Kidney glomerular epithelial cell (primary cell): ENCODE measurements at places on chromosomes 11 and 22.

DNA sequence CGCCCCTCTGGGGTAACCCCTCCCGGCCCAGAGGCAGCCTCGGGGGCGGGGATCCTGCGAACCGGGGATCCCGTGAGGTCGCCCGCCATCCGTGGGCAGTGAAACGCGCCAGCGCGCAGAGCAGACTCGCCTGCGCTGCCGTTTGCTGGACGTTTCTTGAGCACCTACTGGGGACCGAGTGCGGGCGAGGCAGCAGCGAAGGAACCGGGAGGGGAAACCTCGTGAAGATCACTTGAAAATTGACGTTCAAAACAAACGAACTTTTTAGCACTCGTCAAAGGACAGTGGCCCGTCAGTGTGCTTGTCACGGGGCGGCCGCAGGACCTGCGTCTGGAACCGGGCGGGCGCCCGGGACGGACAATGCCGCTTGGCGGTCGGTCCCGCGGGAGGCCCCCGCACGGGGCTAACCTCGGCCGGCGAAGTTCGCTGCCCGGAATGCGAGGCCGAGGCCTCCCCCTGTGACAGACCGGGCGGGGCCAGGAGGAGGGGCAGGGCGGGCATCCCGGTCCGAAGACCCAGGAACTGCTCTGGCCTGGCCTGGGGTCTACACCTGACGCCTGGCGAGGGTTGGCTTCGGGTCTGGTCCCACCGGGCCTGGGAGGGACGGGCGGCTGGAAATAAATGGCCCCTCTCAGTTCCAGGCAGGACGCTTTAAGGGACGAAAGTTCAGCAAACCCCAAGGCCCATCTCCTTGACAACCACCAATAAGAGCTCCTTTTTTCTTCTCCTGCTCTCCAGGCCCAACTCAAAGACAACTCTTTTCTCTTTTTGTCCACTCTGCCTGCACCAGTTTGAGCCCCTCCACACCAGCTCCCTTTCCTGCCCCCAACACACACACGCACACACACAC lies 723 bp upstream of the SCUBE1 start:
- no peak for DNase-seq

DNA sequence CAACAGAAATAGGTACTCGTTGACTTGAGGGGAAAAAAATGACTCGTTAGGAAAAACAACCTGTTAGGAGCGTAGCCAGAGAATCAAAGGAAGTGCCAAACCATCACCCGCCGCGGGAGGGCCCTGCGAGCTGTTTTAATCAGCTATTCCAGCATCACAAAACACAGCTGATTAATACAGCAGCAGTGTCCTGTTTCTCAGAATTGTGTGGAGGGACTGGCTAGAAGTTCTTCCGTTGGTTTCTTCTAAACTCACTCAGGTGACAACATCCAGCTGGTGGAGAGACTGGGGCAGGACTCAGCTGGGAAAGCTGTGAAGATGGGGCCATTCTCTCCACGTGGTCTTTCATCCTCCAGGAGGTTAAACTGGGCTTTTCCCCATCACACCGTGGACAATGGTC lies 28.0 kb downstream of the HSPA8 start:
- peak; percentile 28 for DNase-seq

DNA sequence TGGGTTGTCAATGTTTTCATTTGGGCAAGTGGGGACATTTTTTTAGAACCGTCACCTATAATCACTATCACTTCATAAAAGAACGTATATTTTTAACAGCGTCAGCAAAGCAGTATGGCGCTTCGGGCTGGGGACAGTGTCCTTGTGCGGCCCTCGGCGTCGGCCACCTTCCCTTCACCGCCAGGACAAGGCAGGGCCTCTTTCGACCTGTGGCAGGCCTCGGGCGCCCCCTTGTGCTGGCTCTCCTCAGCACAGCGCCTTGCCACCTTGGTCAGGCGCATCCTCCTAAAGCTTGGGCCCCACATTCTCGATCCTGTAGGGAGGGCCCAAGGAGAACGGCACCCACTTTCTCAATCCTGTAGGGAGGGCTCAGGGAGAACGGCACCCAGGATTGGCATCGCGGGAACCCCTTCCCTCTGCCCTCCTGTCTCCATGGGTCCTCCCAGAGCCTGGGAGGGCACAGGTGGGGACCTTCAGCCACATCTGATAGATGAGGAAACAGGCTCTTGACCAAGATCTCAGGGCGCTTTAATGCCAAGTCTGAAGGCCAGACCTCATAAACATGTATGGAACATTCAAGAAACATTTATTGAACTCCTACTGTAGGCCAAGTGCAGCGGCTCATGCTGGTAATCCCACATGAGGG lies 11.5 kb upstream of the FADD start:
- DNase-seq: peak; percentile 26

DNA sequence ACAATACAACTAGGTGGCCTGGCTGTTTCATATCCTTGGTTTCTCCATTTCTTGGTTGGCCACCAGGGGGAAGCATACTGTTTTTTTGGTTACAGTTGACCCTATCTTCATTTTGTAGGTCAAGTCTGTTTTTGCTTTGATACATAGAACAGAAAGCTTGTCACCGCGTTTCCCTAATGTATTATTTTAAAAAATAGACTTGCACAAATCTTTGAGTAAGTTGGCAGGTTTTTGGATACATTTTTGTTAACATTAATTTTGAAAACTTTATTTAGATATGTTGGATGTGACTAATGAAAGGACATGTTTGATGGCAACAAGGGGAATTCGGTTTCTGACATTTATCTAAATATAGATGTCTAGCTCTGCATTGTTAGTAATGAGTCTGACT lies 3.0 kb downstream of the NCR3LG1 start:
- peak; percentile 39 for DNase-seq

DNA sequence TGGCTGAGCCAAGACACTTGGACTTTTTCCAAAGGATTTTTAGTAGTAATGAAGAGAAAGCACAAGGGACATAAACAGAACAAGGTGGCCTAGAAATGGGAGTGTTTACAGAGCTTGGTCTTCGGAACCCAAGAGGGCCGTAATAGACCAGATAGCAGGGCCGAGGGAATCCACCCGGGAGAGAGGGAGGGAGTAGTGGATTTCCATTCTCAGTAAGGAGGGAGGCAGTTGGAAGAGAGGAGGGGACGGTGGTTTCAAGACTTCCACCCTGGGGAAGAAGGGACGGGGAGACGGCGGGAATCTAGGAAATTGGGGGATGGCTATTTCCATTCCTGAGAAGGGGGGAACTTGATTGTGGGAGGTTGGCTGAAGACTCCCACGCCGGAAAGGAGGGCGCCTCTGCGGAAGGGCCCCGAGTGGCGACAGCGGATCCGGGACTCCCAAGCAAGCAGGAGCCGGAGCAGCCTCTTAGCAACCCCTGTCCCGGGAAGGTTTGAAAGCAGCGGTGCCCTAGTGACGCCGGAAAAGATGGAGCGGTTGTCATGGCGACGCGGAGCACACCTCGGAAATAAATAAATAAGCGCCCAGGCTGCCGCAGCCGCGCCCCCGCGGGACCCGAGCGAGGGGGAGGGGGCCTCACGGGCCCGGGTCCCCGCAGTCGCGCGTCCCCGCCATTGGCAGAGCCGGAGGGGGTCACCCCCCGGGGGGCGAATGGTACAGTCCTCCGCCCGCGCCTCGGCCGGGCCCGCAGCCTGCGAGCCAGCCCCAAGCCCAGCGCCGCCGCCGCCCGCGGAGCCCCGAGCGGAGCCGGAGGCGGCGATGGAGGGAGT lies 31.6 kb downstream of the EIF3F start:
- DNase-seq: peak; percentile 56

DNA sequence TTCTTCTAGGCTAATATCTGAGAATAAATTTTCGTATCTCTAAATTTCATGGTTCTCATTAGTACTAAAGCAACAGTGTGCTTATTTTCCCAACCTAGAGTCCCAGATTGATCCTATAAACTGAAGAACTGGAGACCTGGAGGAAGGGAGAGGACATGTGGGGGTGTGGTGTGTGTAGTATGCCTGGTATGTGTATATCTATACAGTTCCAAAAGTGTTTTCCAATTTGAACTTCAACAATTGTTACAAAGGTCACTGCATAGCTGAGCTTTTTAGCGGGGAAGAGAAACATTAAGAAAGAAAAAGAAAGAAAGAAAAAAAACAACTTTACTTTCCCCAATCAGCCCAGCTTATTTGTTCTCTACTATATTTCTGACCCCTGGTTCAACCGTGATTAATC lies 152.1 kb downstream of the SOX6 start:
- DNase-seq: no peak

DNA sequence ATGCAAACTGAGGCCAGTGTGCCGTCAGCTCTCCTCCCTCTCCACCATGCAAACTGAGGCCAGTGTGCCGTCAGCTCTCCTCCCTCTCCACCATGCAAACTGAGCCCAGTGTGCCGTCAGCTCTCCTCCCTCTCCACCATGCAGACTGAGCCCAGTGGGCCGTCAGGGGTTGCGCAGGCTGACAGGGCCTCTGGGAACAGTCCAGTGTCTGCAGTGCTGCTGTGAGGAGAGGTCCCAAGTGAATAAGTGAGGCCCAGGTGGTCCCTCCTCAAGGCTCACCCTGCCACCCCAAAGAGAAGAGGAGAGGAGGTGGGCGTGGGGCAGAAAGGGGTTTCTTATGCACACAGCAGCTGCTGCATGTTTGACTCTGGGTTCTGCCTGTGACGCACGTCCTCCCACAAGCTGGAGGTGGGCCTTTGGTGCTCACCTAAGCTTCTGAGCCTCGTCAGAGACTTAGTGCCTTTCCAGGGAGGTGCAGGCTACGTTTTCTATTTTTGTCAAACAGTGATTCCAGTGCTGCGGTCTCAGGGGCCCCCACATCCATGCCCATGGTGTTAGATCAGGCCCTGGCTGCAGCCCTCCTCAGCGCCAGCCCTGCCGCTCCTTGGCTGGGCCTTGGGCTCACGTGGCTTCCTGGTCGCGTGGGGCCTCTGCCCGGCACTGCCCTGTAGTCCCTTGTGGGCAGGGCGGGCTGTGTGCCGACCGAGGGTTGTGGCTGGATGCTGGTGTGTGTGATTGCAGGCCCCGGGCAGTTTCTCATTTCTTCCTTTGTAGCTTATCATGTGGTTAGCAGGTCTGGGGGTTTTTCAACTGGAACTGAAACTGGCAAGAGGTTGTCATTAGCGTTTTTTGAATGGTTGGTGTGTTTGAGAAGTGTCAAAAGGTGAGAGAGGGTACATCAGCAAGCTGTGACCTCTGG lies 7.1 kb downstream of the TPCN2 start:
- no peak for DNase-seq

GRCh38 chr22:26435327-26436093 lies 6.5 kb downstream of the ASPHD2 start:
- no peak for DNase-seq

DNA sequence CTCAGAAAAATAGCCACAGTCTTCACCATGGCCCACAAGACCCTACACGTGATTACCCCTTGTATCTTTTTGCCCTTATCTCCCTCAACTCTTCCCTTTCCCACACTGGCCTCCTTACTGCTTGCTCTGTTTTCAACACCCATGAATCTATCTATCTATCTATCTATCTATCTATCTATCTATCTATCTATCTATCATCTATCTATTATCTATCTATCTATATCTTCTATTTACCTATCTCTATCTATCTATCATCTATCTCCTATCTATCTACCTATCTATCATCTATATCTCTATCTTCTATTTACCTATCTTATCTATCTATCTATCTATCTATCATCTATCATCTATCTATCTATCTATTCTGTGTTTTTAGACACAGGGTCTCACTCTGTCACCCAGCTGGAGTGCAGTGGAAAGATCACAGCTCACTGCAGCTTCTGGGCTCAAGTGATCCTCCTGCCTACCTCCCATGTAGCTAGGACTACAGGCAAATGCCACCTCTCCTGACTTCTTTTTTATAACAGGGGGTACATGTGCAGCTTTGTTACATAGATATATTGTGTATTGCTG lies 54.2 kb downstream of the CNTF start:
- no peak for DNase-seq

DNA sequence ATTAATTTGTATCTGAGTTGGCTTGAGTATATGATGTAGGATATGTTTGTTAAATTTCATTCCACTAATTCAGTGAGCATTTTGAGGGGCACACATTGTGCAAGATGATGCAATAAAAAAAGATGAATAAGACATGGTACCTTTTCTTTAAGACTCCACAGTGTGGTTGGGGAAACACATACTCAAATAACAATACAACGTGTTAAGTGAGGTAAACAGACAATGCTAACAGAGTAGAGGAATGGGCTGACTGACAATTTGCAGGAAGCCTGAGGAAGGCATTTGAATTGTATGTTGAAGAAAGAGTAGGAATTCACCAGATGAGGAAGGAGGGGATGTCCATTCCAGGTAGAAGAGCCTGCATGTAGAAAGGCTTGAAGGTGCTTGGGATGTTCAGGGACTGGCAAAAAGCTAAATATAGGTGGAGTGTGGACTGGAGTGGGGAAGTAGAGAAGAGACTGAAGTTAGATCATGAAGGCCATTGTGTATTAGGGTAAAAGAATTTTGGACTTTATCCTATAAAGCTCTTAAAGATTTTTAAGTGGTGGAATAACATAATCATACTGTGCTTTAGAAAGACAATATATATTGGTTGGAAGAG lies 6.8 kb downstream of the RNF169 start:
- DNase-seq: no peak

GRCh38 chr11:122098261-122098980 lies 17.6 kb downstream of the BLID start:
- DNase-seq: no peak

- no peak for DNase-seq
Observed at GRCh38 chr22:27988704-27989103, 69.6 kb upstream of the PITPNB start.

- DNase-seq: no peak
Observed at GRCh38 chr11:64605244-64605560, 14.2 kb downstream of the SLC22A12 start.

DNA sequence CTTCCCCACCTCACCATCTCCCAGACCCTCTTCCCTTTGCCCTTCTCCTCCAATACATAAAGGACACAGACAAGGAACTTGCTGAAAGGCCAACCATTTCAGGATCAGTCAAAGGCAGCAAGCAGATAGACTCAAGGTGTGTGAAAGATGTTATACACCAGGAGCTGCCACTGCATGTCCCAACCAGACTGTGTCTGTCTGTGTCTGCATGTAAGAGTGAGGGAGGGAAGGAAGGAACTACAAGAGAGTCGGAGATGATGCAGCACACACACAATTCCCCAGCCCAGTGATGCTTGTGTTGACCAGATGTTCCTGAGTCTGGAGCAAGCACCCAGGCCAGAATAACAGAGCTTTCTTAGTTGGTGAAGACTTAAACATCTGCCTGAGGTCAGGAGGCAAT lies 58.2 kb downstream of the TIMP3 start:
- DNase-seq: no peak

DNA sequence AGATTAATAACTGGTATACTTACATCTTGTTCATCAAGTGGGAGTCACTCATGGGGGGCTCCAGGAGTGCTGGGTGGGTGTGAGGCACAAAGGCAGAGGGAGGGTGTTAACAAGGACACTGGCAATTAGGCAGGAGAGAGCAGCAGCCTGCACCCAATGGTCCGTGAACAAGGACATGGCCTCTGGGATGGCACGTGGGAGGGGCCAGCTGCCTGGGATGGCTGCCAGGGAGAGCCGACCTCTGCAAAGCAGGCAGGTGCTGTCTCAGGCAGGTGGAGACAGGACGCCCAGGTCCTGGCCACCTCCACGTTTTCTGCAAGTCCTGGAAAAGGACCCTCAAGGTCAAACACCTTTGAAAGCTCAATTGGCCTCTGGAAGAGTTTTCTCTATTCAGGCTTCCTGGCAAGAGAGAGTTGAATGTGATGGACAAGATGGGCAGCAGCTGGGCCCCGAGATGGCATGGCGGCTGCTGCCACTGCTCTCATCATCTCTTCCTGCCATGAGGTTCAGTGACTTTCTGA lies 257.1 kb downstream of the BUD13 start:
- DNase-seq: no peak

GRCh38 chr22:48299801-48300200 lies 1527.9 kb downstream of the BRD1 start:
- no peak for DNase-seq

- no peak for DNase-seq
Observed at GRCh38 chr22:32629573-32629957, 155.0 kb downstream of the FBXO7 start.

GRCh38 chr22:48088926-48089536 lies 1326.6 kb downstream of the TBC1D22A start:
- DNase-seq: no peak
